ENCODE measurements at places on chromosomes 12 and 14.

GRCh38 chr12:108633081-108633533 is 587 bp downstream of the SELPLG start:
- DNase-seq = no peak

GRCh38 chr12:19129486-19130223 is at the start of gene PLEKHA5:
TSS of gene PLEKHA5 (plus strand) at chr12:19129733. CDS start at chr12:19129800, 67 bp downstream.
- DNase-seq = no peak

DNA sequence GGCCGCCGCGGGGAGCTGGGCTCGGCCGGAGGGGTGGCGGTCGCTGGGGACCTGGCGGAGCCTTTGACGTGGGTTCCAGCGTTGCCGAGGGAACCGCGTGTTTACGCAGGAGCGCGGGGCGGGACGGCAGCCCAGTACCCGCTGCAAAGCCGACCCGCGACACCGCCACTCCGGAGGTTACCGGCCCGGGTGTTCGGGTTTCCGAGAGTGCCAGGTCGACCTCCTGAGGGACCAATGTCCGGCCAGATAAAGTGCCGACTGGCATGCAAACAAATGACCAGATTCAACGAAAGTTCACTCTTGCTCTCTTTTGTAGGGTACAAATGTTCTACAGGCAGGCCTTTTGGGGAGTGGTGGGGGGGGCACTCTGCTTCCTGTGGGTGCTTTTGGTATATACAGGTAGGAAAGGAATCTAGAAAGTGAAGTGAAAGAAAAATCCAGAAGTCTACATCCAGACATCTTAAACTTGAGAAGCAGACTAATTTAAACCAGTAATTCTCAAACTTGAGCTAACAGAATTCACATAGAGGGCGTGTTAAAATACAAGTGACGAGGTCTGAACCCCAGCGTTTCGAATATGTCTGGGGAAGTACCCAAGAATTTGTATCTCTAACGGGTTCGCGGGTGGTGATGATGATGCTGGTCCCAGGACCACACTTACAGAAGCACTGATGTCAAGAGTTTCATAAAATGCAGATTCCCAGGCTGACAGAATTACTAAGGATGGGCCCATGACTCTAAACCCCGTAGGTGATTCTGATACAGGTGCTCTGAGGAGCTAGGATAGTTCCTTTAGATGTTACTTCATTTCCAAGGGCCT is at the start of gene GPR135:
Gene GPR135, minus strand, starts transcription at position 65 of the 820 bp plus-strand sequence. CDS start 154 bp downstream, outside the sequence.
- no peak for DNase-seq

DNA sequence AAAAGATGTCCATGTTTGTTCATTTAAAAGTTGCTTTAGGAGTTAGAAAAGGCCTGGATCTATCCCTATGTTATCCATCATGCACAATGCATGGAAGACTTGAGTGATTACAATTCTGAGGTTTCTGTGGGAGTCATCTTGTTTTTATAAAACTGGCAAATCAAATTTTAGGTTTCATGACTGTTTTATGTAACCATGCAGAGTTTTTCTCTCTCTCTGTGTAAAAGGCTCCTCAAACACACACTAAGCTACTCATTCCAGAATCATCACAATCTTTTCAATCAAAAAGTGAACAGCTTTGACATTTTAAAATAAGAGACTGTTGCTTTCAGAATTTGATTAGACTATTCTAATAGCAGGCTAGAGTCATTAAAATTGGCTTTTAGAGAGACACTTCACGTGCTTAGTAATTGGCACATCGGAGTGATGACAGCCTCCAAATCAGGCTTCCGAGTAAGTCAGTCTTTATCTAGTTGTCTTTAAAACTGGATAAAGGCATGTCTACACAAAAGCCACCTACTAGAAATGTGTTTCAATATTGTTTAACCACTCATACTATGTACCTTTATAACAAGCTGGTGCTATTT is 31.9 kb downstream of the PRICKLE1 start:
- no peak for DNase-seq

DNA sequence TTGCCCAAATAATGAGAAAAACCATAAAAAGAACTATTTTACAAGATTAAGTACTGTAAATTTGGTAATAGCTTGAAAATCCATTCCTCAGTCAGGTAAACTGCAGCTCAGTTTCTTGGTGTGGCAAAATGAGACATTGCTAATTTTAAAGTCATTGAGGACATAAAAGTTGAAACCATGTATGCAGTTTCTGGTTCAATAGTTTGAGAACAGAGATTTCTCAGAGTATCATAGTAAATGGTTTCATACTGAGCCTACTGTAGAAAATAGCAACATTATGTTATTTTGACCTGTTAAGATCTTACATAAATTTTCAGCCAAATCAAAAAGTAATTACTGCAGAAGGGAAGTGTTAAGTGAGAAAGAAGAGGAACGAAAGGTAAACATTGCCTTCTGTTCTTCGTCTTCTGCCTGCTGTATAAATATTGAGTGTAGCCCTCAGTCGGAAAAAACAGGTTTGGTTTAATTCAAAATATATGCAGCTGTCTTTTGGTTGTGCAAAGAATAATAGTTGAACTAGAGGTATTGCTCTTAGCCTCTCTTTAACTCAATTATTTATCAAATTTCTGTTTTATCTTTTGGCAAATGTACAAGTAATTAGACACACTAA is 119.6 kb downstream of the SYNE2 start:
- DNase-seq = peak; percentile 29

GRCh38 chr14:101174522-101174838 is 271.0 kb upstream of the RTL1 start:
- DNase-seq = no peak

DNA sequence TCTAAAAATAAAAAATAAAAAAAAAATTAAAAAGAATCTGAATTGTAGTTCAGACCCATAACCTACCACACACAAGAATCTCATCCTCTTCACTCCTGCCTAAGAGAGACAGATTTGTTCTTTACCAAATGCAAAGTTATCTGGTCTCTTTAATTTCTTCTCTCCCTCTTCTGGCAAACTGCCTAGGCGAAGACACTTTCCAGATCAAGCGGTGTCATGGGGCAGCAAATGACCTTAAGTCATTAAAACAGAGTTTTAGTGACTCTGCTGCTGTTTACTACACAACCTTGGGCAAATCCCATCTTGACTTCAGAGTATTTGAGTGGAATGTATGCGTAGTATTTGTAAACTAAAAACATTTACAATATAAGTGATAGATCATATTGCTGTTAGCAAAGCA is 60.9 kb upstream of the NID2 start:
- DNase-seq = no peak

- DNase-seq = no peak
Observed at GRCh38 chr12:54688309-54689033, 40.3 kb upstream of the DCD start.

DNA sequence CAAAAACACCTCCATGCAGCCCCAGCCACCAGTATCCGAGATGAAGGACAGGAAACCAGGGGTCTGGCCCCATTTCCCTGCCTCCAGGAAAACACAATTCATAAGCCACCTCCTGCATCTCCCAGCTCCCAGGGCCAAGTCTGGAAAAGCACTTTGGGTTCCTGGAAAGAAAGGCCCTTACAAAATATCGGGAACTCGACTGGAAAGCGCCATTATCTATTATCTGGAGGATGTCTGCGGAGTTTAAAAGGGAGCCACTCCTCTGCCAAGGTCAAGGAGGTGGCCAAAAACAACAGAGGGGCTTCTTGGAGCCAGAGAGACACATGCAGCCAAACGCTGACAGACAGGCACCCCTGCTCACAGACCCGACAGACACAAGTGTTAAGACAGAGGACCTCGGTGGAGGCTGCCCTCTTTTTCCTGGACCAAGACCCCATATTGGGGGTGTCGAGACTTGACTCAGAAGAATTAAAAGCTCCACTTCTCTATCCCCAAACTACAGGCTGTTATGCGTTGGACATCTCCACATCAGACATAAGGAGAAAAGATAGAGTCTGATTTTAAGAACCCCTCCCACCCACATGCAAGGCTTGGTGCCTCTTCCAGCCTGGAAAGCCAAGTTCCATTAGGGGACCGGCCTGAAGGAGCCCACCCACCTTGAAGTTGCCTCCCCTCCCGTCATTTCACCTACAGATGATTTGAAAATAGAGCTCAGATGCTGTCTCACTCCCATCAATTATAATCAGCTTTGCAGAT is 9.6 kb downstream of the ACTN1 start:
- no peak for DNase-seq

DNA sequence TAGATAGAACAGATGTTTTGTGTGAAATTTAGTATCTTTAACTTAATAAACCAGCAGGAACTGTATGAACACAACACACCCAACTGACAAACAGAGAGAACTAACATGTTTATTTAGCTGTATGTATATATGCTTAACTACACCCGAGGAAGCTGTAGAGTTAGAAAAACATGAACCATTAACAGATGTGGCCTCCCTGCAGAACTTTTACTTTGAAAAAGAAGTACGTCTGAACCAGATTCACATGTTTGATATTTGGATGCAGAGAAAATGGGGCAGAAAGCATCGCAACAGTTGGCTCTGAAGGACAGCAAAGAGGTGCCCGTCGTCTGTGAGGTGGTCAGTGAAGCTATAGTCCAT is at the start of gene REP15:
Gene REP15, plus strand, starts transcription at position 155 of the 360 bp plus-strand sequence. Its CDS starts 116 bp downstream, at position 271.
- no peak for DNase-seq

- no peak for DNase-seq
Observed at GRCh38 chr14:25340882-25341281, 290.9 kb upstream of the STXBP6 start.

DNA sequence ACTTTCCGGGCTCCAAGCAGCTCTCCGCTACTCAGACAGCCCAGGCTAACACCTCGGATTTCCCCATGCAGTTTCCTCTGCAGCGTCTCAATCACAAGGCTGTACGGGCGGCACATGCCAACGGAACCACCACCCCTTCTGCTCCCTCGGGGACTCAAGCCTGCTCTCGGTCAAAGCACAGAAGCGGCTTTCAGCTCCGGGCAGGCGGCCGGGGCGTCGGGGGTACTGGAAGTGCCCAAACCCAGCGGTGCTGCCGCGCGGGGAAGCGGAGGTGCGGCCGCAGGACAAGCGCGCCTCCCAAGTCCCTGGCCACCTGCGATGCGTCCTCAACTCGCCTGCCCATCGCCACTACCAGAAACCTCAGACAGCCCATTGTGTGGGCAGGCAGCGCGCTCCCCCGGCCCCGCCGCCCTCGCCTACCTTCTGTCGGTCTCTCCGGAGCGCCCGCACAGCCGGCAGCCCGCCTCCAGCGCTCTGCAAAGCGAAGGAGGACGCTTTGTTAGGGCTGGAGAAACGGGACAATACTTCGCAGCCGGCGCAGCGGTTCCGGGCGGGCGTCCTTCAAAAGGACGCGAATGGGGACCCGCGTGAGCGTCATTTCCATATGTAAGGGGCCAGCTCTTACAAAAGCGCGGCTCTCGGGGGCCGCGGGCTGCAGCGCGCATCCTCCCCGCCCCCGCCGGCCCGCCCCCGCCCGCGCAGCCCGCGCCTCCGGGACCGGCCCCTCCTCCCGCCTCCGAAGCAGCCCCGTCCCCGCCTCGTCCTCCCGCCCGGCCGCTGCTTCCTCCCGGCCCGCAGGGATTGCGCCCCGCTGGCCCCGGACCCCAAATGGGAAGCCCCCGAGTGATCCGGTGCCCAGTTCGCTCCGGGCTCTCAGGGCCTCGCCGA is 674 bp downstream of the NIN start:
- no peak for DNase-seq

DNA sequence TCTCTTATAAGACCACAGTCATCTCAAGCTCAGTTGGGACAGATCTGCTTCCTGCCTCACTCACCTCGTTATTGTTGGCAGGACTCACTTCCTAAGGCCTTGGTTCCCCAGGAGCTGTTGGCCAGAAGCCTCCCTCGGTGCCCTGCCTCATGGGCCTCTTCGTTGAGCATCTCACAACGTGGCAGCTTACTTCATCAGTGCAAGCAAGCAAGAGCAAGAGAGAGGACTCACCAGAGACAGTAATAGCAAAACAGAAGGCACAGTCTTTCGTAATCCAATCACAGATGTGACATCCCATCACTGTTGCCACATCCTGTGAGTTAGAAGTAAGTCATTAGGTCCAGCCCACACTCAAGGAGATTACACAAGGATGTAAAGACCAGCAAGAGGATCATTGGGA is 5.1 kb upstream of the NUMB start:
- no peak for DNase-seq
